Dermis lymphatic vessel endothelial cell (primary cell): ENCODE measurements at places on chromosomes 6 and 20. TPM values are rescaled to one million over a fixed set of nuclear protein-coding genes. Genes with fewer than 3 reads are reported as not detected.

Gene TREM1
- total RNA-seq = not detected in 2 replicates

Gene MSH5
- total RNA-seq = 2.3 and 3.0 TPM in 2 replicates

Gene CCN5
- under 0.01 TPM in 1 of 2 replicates, not detected in the other for total RNA-seq

Gene NKAIN4
- total RNA-seq = not detected in 2 replicates

Gene ASIP
- not detected in 2 replicates for total RNA-seq

Gene RHAG
- 0.09 and 0.11 TPM in 2 replicates for total RNA-seq

Gene C6orf136
- total RNA-seq = 2.2 and 3.6 TPM in 2 replicates

Gene RNF5
- 46.2 and 61.2 TPM in 2 replicates for total RNA-seq

Gene PLA2G7
- not detected in 2 replicates for total RNA-seq

Gene ZFP57
- total RNA-seq = not detected in 2 replicates

Gene WFDC12
- not detected in 2 replicates for total RNA-seq

Gene PACRG
- total RNA-seq = 0.09 and 0.22 TPM in 2 replicates

Gene PEX7
- total RNA-seq = 4.9 and 5.6 TPM in 2 replicates

Gene ATG5
- 58.8 and 63.3 TPM in 2 replicates for total RNA-seq

Gene RNF39
- total RNA-seq = under 0.01 TPM in 1 of 2 replicates, not detected in the other
